ENCODE measurements at places on chromosomes 11 and 22.

GRCh38 chr11:116865696-116866095 is 28.3 kb upstream of the APOA1 start:
- DNase-seq = no peak

DNA sequence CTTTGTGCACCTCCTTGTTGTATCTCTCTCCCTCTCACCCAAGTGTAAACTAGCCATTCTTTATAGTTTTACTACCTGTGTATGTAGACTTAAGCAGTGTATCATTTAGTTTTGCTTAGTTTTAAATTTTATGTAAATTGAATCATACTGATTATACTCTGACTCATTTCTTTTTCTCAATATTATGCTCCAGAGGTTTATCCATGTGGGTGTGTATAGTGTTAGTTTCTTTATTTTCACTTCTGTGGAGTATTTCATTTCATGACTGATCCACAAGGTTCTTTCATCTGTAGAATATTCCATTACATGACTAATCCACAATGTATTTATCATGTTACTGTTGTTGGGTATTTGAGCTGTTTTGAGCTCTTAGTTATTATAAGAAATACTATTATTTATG is 62.0 kb downstream of the CCDC34 start:
- no peak for DNase-seq

DNA sequence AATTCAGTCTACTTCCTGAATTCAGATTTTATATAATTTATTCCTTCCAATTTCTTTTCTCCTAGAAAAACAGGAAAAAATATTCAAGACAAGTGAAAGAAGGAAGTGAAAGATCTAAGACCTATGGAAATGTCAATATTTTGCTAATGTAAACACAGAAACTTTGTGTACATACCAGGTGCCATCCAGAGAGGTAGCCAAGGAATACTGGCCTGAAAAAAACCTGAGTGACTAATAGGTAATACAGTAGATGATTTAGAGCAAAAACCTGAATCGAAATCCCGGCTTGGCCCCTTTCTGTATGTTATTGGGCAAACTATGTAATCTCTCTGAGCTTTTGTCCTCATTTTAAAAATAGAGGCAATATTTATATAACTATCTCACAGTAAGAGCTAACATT is 59.2 kb upstream of the FSHB start:
- DNase-seq = no peak

- peak; percentile 24 for DNase-seq
These were observed 64.9 kb downstream of the NAV2 start for GRCh38 chr11:19777377-19778102.

GRCh38 chr22:37205046-37205445 is 7.2 kb downstream of the SSTR3 start:
- no peak for DNase-seq

- peak; percentile 68 for DNase-seq
These were observed 562 bp downstream of the SHANK2 start for GRCh38 chr11:71251761-71252268.

DNA sequence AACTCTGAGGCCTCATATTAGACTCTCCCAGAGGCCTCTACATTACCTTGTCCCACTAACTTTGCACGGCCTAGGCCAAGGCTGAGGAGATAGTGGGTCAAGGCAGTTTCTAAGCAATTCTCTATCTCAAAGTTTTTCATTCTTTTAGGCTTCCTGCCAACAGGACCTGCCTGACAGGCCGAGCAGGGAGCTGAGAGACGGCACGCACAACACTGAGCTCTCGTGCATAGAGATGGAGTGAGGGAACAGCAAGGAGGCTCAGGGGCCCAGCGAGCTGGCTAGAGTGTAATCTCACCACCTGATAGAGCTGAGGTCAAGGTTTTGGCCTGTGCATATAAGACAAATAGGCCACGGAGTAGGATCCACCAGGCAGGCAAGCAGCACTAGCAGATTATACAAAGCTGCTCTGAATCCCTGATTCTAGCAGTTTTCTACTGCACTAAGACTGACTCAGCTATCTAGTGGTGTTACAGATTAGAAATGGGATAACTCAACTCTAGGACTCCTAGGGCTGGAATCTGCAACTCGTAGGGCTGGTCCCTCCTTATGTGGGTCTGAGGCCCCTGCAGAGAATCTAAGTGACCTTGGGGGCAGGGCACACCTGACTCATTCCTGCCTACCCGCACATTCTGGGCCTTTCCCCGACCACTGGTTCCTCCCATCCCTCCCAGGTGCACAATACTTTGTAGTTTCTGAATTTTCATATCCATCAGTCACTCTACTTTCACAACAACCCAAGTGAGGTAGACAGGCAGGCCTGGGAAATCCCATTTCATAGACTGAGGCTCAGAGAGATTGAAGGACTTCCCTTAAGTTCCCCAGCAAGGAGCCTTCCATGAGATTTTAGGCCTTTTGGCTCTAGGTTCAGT is 1.7 kb downstream of the CYB5R2 start:
- DNase-seq = no peak

DNA sequence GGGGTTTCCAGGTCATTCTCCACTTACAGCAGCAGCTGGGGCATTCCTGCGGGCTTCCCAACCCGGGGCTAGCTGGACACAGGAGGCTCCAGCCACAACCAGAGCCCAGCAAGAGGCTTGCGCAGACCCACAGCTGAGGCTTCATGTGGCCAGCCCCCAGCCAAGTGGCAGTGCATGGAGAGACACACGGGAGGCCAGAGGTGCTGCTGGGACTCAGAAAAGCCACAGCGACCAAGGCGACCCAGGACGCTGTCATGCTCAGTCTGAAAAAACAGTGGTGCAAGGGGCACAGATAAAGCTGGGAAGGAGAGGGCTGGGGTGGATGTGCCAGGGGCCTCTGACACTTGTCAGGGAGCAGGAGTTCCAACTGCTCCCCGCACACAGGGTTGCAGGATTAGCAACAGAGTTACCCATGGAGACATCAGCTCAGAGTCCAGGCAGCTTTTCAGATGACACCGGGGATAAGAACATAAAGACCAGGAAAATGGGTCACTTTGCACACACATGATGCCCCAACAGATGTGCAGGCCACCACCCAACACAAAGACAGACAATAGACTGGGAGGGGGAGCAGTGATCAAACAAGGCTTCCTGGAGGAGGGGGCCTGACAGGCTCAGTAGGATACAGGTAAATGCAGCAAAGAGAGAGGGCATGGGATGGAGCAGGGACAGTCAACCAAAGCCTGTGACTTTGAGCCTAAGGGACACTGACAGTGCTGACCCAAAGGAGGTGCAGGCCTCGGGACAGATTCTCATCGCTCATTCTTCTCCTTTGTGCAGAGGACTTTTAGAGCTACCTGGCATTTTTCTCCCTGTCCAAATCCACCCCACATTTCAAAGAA is 6.9 kb upstream of the NEAT1 start:
- no peak for DNase-seq

GRCh38 chr11:126594921-126595367 is 239.5 kb downstream of the ST3GAL4 start:
- DNase-seq = peak; percentile 95
